ENCODE measurements at places on chromosomes 1 and 21.
A peak's percentile ranks its signal among the peaks of the same experiment; 100 is the strongest.

GRCh38 chr21:34838956-34839820, 170.4 kb downstream of the CLIC6 start:
- no peak for DNase-seq

- DNase-seq, result no peak
These were observed 67.9 kb upstream of the PUM1 start for GRCh38 chr1:31133368-31133767.

DNA sequence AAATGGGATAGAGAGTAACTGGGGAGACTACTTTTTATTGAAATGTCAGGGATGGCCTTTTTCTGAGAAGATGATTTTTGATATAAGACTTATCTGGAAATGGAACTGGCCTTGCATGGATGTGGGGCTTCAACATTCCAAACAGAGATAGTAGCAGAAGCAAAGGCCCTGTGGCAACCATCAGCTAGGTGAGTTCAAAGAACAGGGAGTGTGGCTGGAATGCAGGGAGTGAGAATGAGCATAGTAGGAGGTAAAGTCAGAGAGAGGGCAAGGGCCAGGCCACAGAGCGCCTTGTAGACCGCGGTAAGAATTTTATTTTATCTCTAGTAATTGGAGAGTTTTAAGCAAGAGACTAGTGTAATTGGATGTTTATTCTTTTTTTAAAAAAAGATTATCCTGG, 227.0 kb upstream of the B3GALT2 start:
- DNase-seq, result no peak

- DNase-seq, result peak; percentile 94
These were observed 5.7 kb downstream of the KRTCAP2 start for GRCh38 chr1:155167166-155168104.

GRCh38 chr21:16742131-16742641, 770.7 kb upstream of the CXADR start:
- DNase-seq, result no peak

DNA sequence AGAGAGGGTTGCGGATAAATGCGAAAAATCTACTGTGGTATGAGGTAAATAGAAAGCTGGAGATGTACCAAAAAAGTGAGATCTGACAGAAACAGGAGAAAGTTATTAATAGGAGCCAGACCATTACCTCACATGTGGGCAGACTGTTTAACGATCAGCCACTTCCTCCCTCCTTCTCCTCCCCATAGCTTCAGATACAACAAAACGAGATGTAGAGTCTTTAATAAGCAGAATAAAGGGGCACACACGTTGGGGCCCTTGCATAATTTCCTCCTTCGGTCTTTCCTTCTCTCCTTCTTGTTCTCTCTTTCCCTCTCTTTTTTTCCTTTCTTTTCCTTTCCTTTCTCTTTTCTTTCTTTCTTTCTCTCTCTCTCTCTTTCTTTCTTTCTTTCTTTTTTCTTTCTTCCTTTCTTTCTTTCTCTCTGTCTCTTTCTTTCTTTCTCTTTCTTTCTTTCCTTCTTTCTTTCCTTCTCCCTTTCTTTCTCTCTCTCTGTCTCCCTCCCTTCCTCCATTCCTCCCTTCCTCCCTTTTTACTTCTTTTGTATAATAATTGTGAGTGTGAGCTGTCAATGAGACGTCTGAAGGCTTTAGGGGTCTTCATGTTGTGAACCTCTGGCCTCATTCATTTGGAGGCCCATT, 242.1 kb downstream of the GRIK1 start:
- no peak for DNase-seq

DNA sequence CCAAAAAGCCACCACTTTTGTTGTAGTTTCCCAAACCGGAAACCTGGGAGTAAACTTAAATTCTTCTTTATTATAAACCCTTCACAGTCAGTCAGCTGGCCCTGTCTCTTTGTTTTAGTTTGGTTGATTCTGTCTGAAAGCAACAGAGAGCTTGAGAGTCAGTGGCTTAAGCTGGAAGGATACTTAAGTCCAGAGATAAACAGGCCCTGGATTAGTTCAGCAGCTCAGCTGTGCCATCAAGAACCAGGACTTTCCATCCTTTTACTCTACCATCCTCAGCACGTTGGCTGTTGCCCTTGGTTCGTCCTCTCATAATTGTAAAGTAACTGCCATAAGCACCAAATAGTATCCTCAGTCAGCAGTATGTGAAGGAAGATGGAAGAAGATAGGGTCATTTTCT, 4.5 kb downstream of the DESI2 start:
- DNase-seq, result no peak

DNA sequence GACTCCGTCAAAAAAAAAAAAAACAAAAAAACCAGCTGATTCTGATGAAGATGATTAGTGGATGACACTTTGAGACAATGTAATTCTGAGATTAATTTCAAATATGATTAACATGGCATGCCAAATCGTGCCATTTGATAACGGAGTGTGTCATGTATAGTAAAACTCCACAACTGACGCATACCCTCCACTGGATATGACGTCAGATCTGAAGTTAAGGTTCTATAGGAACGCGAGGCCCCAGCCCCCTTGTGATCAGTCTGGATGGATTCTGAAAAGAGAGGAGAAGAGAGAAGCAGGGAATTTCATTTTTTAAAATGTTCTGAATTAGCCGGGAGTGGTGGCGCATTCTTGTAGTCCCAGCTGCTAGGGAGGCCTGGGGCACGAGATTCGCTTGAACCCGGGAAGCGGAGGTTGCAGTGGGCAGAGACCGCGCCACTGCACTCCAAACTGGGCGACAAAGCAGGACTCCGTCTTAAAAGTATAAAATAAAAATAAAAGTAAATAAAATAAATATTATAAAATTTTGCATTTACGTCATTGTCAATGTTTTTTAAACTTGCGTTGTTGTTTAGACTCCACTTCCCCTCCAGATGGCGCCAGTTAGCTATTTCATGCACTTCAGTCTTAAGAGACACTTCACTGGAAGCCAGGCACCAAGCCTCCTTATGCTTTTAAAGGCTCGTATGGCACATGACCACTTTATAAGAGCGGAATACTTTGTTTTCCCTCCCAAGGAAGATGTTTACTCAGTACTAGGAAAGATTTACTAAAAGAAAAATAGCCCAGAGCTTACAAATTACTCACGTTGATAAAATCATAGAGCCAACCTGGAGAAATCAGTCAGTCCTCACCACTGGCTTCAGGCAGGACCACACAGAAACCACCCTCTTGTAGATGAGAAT, 65.5 kb downstream of the UBE2U start:
- DNase-seq, result peak; percentile 74

DNA sequence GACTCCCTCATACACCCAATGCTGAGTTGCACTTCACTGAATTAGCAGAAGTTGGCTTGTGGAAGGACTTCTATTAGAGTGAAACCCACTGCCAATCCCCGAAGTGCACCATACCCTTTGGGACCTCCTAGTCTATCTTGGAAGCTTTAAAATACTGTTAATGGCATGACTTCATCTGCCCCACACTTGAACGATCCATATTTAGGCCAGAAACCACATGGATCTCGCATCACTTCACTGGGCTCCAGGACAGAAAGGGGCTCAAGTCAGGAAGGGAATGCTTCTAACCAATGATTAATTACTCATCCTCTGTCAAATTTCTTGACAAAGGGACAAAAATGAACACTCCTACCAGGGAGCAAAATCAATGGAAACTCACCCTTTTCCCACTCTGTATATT, 69.1 kb downstream of the BCAR3 start:
- no peak for DNase-seq

DNA sequence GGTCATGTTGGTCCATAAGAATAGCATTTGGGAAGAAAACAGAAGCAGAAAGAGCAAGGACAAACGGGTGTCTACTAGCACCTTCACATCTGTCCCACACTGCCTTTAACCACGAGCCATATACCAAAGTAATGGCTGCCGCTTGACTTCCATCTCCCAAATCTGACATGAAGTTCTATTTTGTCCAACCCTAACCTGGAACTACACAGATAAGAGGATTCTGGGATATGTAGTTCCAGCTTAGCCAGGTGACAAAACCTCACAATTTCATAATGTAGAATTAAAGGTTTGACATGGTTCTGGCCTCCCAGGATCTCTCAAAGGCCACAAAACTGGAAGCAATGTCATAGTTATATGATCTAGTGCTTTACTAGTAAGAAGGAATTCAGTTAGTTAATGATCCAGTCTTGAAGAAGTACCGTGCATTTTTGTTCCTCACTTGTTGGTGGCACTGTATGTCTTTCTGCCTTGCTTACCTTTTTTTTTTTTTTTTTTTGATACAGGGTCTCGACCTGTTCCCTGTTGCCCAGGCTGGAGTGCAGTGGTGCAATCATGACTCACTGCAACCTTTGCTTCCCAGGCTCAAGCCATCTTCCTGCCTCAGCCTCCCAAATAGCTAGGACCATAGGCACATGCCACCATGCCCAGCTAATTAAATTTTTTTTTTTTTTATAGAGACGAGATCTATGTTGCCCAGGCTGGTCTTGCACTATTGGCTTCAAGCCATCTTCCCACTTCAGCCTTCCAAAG, 17.5 kb downstream of the PTGFRN start:
- no peak for DNase-seq

DNA sequence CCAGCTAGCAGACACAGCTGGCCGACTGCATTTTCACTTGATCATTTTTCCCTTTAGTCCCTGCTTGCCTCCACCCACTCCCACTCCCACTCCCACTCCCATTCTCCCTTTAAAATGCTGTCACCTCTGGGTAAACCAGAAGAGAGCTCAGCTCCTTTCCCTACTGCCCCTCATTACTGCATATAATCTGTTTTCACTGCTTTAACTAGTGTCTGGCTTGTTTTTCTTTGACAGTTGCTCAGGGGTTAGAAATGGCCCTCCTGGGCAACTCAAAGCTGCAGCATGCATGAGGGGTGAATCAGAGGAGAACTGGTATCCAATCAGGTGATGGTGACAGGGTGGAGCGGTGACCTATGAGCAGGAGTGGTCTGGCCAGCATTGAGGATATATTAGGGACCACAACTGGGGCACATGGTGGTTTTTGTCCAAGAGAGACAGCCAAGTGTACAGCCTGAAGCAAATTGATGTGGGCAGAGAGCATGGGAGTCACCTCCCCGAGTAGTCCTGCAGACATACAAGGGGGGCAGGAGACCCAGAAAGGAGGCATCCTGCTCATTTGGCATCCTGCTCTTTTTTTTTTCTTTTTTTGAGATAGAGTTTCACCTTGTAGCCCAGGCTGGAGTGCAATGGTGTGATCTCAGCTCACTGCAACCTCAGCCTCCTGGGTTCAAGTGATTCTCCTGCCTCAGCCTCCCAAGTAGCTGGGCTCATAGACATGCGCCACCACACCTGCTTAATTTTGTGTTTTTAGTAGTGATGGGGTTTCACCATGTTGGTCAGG, 42.6 kb upstream of the SRSF10 start:
- no peak for DNase-seq

DNA sequence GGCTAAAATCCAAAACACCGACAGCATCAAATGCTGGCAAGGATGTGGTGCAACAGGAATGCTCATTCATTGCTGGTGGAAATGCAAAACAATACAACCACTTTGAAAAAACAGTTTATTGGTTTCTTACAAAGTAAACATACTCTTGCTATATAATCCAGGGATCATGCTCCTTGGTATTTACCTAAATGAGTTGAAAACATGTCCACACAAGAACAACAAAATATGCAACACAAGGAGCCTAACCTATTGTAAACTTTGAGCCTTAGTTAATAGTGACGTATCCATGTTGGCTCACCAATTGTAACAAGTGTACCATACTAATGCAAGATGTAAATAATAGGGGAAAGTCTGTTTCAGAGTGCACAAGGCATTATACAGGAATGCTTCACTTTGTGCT, 37.2 kb upstream of the PGBD5 start:
- no peak for DNase-seq

GRCh38 chr1:52032785-52033131, 852 bp downstream of the KTI12 start:
- DNase-seq, result no peak

DNA sequence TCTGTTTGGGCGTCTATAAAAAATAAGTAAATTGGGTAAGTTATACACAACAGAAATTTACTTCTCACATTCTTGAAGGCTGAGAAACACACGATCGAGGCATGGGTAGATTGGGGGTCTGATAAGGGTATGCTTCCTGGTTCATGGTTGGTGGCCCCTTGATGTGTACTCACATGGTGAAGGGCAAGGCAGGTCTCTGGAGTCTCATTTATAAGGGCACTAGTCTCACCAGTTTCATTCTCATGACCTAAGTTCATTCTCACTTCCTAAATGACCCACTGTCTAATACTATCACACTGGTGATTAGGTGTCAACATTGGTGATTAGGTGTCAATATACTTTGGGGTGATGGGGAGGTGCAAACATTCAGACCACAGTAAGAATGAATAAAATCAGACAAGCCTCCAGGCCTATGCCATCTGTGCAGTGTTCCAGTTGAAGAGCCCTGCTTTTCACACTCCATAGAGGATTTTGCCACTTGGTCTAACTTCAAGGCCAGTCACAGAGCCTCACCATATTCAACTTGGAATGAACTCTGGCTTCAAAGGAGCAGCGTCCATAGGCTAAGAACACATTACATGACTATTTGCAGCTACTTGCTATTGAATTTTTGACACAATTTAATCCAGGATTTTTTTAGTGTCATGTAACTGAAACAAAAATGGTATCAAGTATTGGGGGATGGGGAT, 2.5 kb upstream of the GBP4 start:
- DNase-seq, result no peak

- no peak for DNase-seq
These were observed 7.4 kb upstream of the PPP1R15B start for GRCh38 chr1:204419064-204419403.

GRCh38 chr1:175788586-175789252, 45.3 kb upstream of the TNR start:
- DNase-seq, result no peak

DNA sequence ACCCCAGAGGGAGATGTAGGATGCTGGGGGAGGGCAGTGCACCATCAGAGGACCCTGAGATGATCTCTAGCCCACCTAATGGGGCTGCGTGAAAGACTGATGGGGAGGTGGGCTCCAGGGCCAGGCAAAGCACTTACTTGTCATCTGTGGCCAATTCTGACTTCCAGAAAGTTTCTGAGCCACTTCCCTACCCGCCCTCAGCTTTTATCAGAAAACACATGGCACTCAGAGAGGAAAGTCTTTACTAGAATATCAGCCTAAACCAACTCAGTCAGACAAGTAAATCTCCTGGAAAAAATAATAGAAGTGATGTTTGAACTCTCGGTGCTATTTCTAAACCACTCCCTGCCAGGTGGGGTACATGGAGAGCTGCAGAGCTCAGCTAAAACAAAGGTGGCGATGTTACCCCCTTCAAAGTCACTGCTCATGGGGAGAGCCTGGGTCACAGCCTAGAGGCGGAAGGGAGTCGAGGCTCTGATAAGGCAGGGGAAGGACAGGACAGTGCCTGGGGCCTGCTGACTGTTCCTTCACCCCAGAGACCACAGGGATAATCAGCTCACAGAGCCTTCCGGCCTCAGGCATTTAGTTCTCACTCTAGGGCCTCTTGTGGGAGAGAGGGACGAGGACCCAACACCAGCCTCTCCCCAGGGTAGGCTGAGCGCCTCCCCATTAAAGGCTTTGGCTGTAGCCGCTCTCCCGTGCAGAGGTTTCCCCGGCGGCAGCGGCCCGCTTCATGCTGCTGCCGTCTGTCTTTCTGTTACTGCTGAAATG, 14.2 kb downstream of the SMIM12 start:
- no peak for DNase-seq

- no peak for DNase-seq
These were observed 49.8 kb downstream of the ELK4 start for GRCh38 chr1:205582046-205582445.

- DNase-seq, result no peak
These were observed 11.6 kb upstream of the PARP1 start for GRCh38 chr1:226419284-226420029.

Measured in neuronal stem cell (in vitro differentiated cells).